Stimulated activated CD4-positive, alpha-beta T cell treated with anti-CD3 and anti-CD28 coated beads, Interleukin-15, amount 100 ng/mL, for 1 hour (primary cell): ENCODE measurements at places on chromosomes 1 and 21.

DNA sequence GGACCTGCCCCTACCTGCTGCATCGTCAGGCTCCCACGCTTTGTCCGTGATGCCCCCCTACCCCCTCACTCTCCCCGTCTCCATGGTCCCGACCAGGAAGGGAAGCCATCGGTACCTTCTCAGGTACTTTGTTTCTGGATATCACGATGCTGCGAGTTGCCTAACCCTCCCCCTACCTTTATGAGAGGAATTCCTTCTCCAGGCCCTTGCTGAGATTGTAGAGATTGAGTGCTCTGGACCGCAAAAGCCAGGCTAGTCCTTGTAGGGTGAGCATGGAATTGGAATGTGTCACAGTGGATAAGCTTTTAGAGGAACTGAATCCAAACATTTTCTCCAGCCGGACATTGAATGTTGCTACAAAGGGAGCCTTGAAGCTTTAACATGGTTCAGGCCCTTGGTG is 8.9 kb downstream of the SPATA46 start:
- no peak for DNase-seq

- DNase-seq = no peak
Observed at GRCh38 chr1:108830119-108831008, 26.5 kb downstream of the AKNAD1 start.

- no peak for DNase-seq
Observed at GRCh38 chr1:86616871-86617270, 70.0 kb downstream of the CLCA4 start.

DNA sequence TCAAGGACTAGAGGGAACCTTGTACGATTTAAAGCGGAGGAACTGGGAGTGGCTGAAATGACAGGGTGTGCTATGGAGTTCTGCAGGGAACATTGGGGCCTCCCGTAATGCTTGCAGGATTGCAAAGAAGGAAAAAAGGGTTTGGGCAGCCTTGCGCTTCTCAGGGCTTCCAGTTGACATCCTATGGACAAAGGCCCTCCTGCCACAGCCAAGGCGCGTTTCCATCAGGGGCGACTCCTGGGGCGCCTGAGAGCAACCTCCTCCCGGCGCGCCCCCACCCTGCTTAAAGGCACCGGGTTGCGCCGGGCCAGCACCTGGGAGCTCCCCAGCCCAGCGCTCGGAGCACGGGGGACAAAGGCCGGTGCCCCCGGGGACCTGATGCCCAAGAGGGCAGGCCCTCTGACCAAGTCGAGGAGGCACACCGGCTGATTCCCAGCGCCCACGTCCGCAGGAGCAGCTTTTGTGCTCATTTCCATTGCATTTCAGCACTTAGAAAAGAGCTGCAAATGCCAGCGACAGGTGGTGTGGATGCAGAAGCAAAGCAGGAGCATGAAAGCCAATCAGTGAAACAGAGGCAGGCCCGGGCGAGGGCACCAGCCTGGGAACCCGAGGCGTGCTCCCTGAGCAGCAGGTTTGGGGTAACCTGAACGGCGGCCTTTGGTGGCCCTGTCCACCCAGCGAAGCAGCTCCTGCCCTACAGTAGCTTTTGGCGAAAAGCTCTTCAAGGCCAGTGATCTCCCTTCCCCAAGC is 17.6 kb upstream of the RNF187 start:
- no peak for DNase-seq

GRCh38 chr1:51444096-51444495 is 75.0 kb downstream of the EPS15 start:
- no peak for DNase-seq

- DNase-seq = no peak
Observed at GRCh38 chr1:7721940-7722669, 49.0 kb upstream of the VAMP3 start.

DNA sequence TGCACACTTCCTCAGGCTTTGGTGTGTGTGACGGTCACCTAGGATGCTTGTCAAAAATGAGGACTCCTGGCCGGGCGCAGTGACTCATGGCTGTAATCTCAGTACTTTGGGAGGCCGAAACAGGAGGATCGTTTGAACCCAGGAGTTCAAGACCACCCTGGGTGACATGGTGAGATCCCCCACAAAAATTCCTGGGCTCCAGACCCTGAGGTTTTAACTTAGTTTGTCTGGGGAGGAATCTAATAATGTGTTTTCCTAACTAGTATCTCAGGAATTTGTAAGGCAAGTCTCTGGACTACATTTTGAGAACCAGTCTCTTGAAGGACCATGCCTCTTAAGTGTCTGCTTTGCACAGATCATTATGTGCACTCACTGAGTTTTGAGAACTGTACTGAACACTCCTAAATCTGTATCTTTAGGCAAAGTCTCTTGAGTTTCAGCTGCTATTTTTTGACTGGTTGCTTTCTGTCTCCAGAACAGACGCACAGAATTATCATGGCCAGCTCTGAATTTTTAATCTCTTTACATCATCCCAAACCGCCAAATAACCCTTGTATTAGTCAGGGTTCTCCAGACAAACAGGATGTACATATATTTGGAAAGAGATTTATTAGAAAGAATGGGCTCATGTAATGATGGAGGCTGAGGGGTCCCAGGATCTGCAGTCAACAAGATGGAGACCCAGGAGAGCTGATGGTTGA is 45.5 kb upstream of the VANGL1 start:
- no peak for DNase-seq

DNA sequence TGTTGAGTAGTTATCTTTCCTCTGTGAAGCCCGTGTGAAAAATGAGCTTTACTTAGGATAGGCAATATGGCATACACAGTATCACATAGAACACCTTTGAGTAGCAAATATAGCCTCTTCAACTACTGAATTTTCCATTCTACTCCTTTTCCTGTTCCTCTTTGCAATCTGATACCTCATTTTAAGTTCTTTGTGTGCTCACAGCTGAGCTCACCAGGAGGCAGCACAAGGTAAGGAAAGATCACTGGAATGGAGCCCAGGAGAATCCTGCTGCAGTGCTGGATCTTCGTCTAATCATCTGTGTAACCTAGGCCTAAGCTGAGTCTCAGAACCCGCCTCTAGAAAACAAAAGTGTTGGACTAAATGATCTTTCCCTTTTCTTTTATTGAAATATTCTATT is 171.0 kb downstream of the LRRC40 start:
- no peak for DNase-seq
